Effector memory CD4-positive, alpha-beta T cell (primary cell): ENCODE measurements at places on chromosomes 7 and 10.

- no peak for DNase-seq
Observed at GRCh38 chr7:128705891-128706333, 33.2 kb upstream of the CALU start.

DNA sequence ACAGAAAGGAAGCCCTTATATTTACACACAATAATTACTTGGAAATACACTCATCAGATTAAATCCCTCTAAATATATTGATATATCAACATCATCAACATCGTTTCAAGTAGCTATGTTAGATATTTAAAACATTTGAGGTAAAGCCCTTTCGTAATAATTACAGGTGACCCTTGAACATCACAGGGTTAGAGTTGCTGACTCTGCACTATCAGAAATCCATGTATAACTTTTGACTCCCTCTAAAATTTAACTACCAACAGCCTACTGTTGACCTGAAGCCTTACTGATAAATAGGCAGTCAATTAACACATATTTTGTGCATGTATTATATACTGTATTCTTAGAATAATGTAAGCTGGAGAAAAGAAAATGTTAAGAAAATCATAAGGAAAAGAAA is 34.6 kb upstream of the LRRN3 start:
- no peak for DNase-seq

DNA sequence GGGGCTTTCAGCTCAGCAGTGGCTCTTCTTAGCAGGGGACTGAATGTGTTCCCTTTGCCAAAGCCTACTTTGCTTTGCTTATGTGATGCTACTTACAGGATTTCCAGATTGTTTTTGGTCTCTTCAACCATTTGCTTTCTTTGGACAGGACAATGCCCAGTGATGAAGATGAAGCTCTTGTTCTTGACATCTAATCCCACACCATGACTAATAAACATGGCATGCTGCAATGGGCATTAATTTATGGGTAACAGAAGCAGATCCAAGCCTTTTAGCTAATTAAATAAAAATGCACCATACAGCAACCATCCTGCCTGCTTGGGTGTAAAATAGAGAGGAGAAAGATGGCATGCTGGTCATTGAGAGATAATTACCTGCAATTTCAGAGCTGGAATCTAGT is 175.5 kb upstream of the ITGB1 start:
- no peak for DNase-seq

GRCh38 chr7:37191797-37192196 is 256.9 kb downstream of the ELMO1 start:
- DNase-seq = no peak

GRCh38 chr10:69315610-69316312 is 37.5 kb downstream of the HK1 start:
- no peak for DNase-seq

- DNase-seq = no peak
Observed at GRCh38 chr7:78609281-78609680, 810.7 kb downstream of the PHTF2 start.

DNA sequence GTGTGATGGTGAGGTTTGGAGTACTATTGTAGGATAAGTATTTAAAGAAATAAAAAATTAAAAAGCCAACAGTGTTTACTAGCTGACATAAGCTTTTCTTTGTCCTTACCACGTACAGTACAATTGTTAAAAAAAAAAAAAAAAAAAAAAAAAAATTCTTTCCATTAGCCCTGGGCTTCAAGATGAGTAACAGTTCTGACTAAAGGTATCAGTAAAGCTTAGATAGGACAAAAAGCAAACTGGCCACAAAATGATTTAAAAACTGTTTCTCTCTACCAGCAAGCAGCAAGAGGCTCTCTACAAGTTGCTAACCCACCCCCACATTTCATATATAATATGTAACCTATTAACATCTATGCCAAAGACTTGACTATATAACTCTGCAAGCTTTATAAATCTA is 17.5 kb downstream of the HYCC1 start:
- DNase-seq = no peak

- no peak for DNase-seq
Observed at GRCh38 chr7:90188281-90188680, 23.3 kb upstream of the STEAP2 start.

GRCh38 chr7:38102507-38102906 is 75.5 kb upstream of the STARD3NL start:
- DNase-seq = no peak

DNA sequence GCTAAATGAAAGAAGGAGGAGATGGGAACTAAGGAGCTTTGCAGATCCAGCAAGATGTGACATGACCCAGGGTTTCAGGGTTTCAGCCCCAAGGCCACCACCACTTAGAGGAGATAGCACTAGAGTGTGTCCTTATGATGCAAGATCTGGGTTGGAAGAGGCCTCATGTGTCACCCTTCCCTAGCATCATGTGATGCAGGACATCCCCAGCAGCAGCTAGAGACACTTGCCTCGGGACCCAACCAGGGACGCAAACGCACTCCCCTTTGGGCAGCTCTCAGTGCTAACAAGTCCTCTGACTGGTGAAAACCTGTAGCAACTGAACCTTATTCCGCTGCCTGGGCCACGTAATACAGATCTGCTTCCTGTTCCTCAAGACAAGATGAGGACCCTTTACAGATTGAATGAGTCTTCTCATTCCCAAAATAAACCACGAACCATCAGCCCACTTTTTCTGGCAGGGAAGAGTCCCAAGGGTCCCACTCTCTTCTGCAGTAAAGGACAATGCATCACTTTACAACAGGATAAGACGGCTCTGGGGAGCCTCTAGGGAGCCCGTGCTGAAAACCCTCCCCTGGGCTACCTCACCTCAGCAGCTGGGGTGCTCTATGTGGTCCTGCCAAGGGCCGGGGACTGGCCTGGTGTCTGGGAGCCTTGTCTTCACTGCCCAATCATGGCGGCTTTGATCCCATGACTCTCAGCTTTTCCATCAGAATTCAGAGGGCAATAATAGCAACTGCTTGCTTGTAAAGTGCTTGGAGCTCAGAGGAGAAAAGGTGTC is 44.8 kb upstream of the GDF10 start:
- no peak for DNase-seq

DNA sequence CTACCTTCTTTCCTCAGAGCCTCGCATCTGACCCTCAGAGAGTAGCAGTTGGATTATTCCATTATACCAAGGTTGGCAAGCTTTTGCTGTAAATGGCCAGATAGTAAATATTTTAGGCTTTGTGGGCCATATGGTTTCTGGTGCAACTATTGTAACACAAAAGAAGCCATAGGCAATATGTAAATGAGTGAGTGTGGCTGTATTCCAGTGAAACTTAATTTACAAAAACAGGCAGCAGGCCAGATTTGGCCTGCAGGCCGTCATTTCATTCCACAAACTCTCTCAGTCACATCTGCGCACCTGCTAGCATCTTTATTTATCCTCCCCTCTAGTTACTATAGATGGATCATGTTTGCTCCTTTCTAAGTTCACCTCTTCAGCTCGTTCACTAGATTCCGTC is 6.7 kb downstream of the ZNF518A start:
- no peak for DNase-seq

GRCh38 chr10:77349226-77349625 is 288.4 kb downstream of the KCNMA1 start:
- DNase-seq = no peak

GRCh38 chr7:102170393-102170970 is 116.2 kb upstream of the SH2B2 start:
- DNase-seq = no peak

DNA sequence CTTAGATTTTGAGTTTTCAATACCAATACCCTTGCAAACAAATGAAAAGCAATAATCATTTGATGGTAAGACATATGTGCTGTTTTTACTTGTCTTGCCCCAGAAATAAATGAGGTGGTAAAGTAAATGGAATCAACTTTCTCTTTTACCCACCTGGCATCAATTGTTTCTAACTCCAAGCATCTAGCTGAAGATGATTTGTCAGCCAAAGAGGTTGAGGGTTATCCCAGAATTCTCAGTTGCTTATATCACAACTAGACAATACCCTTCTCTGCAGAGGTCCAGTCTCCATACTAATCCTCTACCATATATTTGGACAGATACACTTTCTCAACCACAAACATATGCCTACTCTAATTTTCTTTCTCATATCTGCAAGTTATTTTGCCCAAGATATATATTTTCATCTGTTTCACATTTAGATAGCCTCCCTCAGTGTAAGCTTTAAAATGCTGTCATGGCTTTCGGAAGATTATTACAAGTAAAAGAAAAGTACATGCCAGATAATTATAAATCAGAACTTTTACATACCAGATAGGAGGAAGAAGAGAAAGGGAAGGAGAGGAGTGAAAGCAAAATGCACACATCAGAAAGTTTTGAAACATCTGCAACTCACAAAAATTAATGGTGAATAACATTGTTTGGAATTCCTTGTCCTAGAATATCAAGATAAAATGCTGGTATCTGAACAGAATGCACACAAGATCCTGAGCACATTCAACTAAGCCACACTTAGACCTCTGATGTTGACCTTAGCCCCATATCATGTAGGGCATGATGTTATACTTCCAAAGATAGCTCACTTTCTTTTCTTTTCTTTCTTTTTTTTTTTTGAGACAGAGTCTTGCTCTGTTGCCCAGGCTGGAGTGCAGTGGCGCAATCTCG is 146.6 kb downstream of the REEP3 start:
- DNase-seq = no peak

DNA sequence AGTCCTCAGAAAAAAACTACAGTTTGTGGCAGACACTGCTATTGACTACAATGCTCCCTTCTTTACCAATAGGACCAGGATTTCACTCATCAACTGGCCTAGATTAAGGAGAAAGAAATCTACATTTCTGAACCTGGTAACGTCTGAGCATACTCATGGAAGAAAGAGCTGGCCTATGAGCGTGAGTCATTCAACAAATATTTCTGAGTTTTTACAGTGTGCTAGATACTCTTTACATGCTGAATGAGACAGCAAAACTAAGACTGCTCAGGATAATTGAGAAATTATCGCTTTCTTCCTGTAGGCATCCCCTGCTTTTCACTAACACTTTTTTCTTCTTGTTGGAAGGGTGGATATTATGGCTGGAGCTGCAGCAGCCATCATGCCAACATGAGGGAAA is 609.7 kb downstream of the TNS3 start:
- no peak for DNase-seq

GRCh38 chr10:52533986-52534385 is 219.9 kb downstream of the DKK1 start:
- DNase-seq = no peak

DNA sequence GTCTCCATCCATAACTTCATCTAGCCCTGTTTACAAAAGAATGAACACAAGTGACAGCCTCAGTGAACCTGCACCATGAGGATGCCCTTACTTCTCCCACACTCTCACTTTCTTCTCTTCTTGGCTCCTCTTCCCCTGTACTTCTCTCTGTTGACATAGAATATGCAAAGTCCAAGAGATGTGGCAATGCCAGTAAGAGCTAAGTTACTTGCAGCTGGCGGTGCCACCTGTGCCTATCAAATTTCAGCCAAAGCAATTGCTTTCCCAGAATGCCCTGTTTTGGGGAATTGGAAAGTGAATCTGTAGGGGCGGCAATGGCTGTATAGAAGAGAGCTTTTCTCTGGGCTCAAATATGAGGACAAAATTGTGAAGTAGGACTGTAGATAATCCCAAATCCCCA is 557.8 kb downstream of the AUTS2 start:
- no peak for DNase-seq

- no peak for DNase-seq
Observed at GRCh38 chr7:157980774-157981173, 606.8 kb downstream of the PTPRN2 start.

- DNase-seq = no peak
Observed at GRCh38 chr10:24277771-24278170, 68.8 kb downstream of the KIAA1217 start.

GRCh38 chr7:150410131-150410530 is 31.0 kb downstream of the ZNF775 start:
- DNase-seq = no peak

DNA sequence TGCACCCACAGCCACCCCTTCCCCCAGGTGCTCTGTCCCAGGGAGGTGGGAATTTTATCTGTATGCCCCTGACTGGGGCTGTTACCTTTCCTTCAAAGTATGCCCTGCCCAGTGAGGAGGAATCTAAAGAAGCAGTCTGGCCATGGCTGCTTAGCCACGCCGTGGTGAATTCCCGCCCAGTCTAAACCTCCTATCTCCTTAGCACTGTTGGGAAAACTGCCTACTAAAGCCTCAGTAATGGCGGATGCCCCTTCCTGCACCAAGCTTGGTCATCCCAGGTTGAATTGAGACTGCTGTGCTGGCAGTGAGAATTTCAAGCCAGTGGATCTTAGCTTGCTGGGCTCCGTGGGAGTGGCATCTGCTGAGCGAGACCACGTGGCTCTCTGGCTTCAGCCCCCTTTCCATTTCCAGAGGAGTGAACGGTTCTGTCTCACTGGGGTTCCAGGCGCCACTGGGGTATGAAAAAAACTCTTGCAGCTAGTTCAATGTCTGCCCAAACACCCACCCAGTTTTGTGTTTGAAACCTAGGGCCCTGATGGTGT is 87.2 kb downstream of the ABCC2 start:
- DNase-seq = no peak

DNA sequence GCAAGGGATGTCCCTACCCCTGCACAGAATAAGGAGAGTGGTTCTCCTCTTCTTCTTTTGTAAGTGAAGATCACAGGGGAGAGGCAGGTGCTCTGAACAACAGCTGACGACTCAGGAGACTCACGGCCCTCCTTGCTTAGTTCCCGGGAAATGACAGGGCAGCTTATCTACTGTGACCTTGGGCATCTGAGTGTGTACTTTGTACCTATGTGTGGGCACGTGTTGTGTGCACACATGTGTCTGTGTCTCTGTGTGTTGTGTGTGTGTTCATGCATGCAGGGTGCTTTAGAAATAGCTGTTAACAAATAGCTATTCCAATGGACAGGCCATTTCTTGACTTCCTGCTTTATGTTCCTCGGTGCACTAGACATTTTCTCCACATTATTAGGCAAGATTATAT is 80.5 kb upstream of the NPS start:
- no peak for DNase-seq

GRCh38 chr7:68256295-68256694 is 1259.7 kb downstream of the TYW1 start:
- DNase-seq = no peak

DNA sequence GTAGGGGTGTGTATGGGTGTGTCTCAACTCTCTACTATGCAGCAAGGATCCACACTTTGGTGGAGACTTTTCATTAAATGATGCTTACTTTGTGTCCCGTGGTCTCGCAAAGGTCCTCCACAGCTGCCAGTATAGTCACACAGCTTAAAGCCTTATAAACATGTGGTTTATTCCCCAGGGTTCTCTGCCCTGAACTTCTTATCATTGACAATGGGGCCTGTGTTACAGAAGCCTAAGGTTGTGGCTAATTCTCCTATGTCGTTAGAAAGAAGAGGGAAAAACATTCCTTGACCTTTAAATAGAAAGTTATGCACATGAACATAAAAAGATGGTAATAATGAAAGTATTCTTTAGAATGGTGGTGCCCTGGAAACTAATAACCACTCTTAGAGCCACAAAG is 201.4 kb downstream of the INHBA start:
- no peak for DNase-seq
